ENCODE measurements at places on chromosomes 3 and 15.

GRCh38 chr3:157530637-157531300, 27.6 kb upstream of the VEPH1 start:
- no peak for DNase-seq

- DNase-seq, result no peak
Measured at GRCh38 chr3:164024786-164025185, 1053.5 kb downstream of the SI start.

DNA sequence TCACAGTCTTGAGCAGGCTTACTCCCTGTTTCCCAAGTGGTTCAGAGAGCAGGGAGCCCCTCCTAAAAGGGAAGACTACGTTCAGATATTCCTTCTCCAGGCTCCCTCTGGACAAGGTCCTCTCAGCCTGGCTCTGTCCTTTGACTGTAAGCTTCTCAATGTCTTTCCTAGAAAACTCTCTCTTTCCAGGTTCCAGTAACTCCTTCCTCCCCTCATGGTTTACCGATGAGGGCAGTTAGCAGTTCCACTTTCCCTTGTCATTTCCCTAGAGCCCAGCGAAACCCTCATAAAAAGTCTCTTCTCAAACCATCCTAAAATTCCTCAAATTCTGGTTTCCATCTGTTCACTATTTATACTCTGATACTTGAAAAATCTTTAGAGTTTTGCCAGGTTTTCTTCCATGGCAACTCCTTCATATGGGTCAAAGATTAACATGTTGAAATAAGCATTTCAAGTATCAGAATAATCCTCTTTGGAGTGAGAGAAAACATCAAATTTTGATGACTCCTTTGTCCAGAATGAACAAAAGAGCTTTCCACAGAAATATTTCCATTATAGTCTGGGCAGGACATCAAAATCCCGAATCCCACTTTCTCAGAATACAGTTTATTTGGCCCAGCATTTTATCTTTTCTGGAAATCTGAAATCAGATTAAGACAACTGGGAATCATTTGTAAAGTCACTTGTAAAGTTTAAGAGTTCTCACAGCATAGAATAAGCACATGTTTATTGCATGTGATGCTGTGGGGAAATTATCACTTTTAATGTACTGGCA, 599.4 kb downstream of the UNC13C start:
- DNase-seq, result no peak

- DNase-seq, result no peak
Measured at GRCh38 chr15:69314131-69314530, 15.4 kb downstream of the PAQR5 start.

GRCh38 chr3:57971975-57972374, 36.2 kb upstream of the FLNB start:
- no peak for DNase-seq

DNA sequence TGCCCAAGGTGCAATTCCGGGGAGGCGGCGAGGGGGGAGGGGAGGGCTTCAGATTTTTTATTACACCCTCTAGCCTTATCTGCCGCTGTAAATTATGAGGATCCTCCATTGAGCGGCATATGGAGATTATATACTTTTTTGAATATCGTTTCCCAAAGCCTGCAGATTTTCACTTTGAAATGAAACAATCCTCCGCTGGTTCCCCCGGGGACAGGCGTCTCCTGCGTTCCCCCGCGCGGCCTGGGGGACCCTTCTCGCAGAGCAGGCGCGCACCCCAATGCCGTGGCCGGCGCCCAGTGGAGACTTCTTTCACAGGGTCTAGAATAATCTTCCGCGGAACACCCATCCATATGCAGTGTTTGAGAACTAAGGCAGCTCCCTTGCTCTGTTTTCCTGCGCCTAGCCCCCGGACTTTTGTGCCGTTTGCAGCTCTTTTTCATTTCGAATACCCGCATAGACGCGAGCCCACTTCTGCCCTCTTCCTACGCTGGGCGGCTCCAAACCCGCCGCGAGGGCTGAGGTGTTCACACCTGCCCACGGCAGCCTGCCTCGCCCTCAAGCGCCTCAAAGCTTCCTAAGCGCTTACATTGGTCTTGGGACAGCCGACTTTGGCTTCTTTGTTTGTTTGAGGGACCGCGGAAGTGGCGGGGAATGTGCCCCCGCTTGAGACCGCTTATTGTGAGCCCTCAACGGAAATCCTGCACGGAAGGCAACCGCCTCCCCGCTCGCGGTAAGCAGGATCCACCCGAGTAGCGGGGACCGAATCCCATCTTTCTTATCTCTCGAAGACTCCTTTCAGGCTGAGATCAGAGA, 7.5 kb downstream of the SOX14 start:
- DNase-seq, result no peak

DNA sequence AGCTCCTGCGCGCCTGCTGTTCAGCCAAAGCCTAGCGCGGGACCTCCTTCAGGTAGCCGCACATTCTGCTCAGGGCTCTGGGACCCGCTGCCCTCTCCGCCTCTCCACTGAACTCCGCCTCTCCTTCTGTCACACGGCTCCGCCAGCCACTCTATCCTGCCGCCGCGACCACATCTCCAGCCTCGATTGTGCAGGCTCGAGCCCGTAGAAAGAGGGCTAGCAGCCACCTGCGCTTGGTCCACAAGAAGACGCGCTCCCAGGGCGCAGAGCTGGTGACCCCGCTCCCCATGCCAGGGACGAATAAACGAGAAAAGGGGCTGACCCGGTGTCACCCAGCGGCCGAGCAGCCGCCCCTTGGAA, 1.1 kb upstream of the VIPR1 start:
- no peak for DNase-seq

GRCh38 chr3:175411405-175411804, 552.3 kb downstream of the NAALADL2 start:
- no peak for DNase-seq

DNA sequence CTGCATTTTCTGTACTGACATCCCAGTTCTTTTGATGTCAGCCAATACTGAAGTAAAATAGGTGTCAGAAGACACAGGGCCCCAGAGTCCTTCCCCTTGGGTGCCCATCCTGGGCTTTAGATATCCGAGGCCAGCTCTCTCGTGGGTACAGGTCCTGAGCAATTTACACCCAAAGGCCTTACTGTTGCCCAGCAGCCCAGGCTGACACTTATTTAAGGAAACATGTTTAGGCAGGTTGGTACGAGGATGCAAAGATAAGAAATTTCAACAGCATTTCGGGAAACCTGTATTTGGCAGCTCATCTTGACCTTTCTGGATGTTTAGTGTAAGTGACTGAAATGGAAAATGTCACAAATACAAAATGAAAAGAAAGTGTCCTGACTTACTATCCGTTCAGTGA, 130.0 kb upstream of the IL12A start:
- no peak for DNase-seq

GRCh38 chr3:30199096-30199759, 407.2 kb upstream of the TGFBR2 start:
- peak; percentile 73 for DNase-seq

All from stimulated activated CD4-positive, alpha-beta T cell treated with anti-CD3 and anti-CD28 coated beads, Interleukin-12 subunit alpha, Interleukin-12 subunit beta, amount 100 ng/mL, for 4 hours (primary cell).